ENCODE measurements at places on chromosomes 16 and 17.

DNA sequence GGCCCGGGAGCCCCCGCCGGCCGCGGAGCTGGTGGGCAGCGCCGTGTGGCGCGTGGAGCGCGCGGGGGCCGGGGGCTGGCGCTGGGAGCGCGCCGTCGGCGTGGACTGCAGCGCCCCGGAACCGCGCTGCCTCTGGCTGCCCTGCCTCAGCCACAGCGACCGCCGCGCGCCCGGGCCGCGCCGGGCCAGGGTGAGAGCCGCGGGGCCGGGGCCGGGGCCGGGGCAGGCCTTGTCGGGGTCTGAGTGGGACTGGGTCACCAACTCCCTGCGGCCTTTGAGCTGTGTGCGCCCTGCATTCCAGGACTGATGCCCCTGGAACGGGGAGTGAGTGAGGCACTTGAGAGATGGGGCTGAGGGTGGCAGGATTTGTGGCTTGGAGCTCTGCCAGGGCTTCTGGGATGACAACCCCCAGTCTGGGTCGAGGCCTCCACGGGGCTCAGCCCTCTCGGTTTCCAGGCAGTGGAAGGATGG is 25.7 kb downstream of the ARHGAP23 start:
- DNase-seq: no peak

DNA sequence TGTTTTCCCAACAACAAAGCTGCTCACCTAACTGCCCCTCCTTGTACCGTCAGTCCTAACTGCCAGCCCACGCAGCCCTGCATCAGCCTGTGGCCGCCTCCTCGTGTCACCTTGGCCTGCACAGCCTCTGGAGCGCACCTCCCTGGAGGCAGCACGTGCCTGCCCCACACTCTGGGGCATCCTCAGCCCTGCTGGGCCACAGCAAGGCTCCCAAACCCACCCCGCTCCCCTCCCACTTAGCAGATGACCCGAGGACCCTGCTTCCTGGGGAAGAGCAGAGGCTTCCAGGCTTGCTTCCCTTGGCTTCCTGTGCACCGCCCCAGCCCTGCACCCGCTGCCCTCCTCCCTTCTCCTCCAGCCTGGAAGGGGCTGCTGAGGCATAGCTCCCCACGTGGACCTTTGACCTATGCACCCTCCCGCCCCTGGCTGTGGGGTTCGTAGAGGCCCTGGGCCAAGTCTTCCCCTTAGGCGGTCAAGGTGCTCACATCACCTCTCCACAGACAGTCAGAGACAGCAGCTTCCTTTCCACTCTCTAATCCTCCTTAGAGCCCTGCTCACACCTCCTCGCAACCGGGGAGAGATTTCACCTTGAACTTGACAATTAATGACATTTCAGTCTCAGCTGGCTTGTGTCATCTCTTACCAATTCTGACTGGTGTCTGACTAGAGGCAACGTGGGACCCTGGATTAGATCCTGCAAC is 115.0 kb downstream of the MGAT5B start:
- DNase-seq: no peak

DNA sequence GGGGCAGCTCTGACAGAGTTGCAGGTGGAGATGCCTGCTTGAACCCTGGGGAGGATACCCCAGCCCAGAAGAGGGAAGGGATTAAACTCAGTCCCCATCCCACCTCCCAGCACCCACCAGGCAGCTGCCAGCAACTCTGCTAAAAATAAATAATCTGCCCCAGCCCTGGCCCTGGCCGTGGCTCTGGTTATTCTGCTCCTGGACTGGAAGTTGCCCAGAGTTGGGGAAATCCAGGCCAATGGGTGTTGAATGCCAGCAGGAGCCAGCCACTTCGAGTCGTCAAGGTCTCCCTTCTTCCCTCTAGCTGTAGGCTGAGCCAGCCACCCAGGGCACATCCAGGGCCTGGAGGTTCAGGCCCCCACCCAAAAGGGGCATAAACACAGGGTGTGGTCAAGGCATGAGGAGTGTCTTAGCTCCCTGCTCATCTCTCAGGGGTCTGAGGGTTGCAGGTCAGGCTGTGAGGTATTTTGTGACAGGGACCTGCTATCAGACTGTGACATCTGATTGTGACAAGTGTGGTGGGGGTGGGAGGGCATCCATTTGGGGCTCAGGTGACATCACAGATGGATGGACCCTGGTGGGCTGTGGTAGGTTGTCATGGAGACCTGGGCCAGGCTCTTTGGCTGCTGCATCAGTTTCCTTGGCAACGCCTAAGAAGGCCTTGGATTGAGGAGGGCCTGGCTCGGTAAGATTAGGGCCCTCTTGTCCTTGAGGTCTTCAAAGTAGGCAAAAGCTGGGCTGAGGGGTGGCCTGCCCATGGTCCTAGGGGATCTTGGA is 1.0 kb upstream of the RRAD start:
- no peak for DNase-seq

DNA sequence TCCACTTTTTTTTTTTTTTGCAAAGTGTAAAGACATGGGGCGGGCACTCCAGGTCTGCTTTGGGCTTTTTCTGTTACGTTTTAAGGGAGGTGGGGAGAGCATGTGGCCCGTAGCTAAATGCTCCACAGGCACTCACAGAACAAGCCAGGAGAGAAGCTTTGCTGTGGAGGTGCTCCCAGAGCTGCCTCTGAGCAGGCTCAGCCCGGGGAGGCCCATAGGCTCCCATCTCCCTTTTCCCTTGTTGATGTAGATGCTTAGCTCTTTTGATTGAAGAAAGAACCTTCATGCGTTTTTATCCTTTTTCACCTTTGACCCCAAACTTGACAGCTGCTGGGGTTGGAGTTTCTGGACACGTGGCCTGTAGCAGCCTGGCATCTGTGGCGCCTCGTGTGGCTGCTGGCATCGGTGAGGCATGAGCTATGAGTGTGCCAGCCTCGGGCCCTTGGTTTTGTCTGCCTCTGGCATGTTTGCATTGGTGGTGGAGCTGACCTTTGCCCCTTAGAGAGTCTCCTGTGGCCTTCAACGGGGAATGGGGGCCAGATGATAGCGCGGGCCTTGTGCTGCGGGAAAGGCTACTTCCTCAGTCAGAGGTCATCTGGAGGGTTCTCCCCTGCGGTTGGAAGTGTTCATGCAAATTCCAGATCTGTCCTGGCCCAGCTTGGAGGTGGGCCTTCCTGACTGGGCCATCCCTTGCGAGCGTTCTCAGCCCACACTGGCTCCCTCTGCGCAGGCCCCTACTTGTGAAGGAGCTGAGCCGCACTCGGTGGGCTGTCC is 20.0 kb upstream of the IL17C start:
- DNase-seq: no peak

DNA sequence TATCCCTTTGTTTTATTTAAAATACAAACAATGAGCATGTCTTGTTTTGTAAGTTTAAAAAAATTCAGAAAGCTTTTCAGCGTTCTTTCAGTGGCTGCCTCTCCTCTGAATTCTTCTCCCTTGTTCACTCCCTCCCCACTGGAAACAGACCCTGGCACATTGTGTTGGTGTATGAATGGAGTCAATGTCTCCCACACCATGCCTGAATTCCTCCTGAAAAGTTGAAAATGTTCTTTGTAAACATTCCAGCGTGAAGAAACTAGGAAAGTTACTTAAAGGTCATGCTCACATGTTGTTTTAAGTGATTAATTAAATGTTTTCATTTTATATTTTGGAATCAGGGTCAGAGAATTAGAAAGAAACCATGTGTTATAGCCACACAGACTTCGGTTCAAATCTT is 136.9 kb upstream of the DYNLRB2 start:
- no peak for DNase-seq

- DNase-seq: no peak
Measured at GRCh38 chr16:85094812-85095211, 17.5 kb downstream of the CIBAR2 start.

DNA sequence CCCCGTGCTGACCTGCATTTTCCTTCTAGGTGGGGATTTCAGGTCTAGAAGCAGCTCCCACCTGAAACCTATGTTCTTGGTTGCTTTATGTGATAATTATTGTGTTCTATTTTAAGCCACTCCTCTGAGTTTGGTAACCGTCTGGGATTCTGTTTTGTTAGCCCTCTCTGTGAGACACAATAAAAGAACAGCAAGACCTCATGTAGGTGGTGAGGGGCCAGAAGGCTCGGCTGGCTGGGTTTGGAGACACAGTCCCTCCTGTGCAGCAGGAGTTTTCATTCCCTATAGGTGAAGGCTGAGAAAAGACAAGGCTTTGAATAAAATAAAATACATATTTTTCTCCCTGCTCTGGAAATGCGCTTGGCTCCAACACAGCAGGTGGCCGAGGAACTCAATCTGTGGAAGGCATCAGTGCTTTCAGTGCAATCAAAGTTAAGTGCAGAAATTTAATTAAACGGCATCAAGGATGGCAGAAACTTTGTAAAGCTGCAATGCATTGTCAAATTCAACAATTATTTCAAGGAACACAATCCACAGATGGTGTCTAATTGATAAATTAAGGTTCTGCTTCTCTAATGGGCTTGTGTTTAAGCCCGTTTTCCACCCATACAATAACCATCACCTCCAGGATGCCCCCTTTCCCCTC is 107.8 kb downstream of the MSI2 start:
- DNase-seq: no peak

DNA sequence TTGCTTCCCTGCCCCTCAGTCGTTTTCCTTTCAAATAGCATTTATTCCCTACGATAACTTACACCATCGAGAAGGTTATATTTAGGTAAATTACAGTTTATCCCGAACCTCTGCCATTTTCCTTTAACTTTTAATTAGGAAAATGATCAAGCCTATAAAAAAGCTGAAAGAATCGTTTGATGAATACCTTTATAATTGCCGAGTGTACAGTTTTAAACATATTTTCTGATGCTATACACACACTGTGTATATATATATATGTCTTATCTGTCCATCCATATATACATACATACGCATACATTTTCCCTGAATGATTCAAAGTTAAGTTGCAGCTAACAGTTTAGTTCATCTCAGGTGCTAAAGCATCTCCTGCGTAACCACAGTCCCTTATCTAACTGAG is 56.6 kb upstream of the CRISPLD2 start:
- no peak for DNase-seq

- DNase-seq: no peak
Measured at GRCh38 chr16:79168321-79168720, 432.2 kb downstream of the MAF start.

DNA sequence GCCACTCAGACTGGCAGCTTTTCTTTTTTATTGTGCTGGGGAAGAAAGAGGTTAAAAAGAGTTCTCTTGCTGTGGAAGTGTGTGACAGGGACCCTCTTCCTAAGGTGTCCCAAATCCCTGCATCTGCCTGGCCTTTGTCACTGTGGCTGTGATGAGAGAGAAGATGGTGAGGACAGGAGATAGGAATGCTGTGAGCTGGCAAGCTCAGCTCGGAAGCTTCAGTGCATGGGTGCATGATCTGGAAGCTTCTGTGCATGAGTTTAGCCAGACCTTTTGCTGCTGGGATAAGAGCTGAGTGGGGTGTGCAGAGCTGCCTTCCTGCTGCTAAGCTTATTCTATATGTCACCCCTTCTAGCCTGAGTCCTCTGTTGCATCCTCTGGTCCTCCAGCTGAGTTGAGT is 103.3 kb upstream of the CACNG3 start:
- no peak for DNase-seq

- DNase-seq: no peak
Measured at GRCh38 chr17:69818467-69818866, 256.6 kb upstream of the KCNJ16 start.

DNA sequence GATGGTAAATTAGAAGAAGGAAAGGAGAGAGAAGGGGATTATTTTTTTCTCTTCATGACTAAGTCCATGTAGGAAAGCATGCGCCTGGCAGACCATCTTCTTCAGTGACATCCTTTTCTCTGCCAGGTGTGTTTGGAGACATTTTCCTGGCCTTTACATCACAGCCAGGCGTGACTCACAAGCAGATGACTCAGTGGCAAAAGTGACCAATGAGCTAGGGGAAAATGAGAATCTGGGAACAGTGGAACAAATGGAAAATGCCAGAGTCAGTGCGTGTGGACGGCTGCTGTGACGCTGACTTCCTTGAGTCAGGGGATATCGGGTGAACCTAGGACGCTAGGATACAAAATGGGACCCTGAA is 9.4 kb downstream of the KIAA0513 start:
- no peak for DNase-seq

- no peak for DNase-seq
Measured at GRCh38 chr17:34275881-34276280, 5.9 kb downstream of the CCL7 start.

- no peak for DNase-seq
Measured at GRCh38 chr16:46583036-46583435, 38.1 kb downstream of the SHCBP1 start.

GRCh38 chr17:44197980-44198720 is 1.5 kb downstream of the ATXN7L3 start:
- no peak for DNase-seq

DNA sequence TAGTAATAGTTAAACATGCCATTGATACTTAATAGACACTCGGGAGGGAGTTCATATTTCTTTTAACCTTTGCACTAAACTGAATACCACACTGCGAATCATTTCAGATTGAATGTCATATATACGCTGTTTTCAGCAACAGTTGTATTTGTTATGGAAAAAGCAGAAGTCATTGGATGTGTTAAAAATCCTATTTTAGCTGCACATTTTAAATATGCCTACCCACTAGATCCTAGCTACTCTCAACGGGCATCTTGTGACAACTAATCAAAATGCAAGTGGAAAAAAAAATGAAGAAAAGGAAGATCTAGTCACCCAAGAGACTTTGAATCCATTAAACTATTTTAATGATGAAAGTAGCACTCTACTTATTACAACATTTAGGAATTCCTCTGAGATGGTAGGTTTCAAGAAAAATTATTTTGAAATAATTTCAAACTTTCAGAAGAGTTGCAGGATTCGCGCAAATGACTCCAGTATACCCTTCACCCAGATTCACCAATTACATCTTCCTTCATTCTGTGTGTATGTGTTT is 51.4 kb upstream of the MNT start:
- no peak for DNase-seq

- DNase-seq: no peak
Measured at GRCh38 chr16:79419148-79419547, 181.4 kb downstream of the MAF start.

- no peak for DNase-seq
Measured at GRCh38 chr16:12798846-12799245, 4.8 kb downstream of the CPPED1 start.

DNA sequence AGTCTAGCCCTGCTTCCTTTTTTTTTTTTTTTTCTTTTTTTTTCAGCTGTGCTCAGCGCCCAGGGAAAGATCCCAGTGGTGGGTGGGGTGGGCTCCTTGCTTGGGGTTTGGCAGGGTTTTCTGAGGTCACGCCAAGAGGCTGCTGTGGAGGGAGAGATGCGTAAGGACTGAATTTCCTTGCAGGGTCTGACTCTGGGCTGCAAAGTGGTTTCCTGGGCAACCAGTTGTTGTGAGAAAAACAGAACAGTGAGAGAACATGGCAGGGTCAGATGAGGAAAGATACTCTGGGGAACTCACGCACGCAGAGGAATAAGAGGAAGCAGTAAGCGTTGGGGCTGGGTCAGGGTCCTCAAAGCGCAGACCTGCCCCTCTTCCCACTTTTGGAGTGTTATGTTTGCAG is 119.5 kb downstream of the IRF8 start:
- no peak for DNase-seq

- peak; percentile 38 for DNase-seq
Measured at GRCh38 chr16:23801378-23801777, 34.4 kb upstream of the PRKCB start.

- no peak for DNase-seq
Measured at GRCh38 chr16:56606476-56607108, 1.8 kb upstream of the MT2A start.

GRCh38 chr16:53090591-53091411 is 36.0 kb downstream of the CHD9 start:
- peak; percentile 81 for DNase-seq

GRCh38 chr16:71565812-71566700 is 10.8 kb downstream of the TAT start:
- no peak for DNase-seq

GRCh38 chr16:75261590-75262078 is 10.2 kb upstream of the BCAR1 start:
- no peak for DNase-seq
